Amygdala (tissue), 56 donors: ENCODE measurements at places on chromosomes 5 and 9.

GRCh38 chr5:135476615-135477581, 24.7 kb upstream of the TIFAB start:
- DNase-seq = no peak

DNA sequence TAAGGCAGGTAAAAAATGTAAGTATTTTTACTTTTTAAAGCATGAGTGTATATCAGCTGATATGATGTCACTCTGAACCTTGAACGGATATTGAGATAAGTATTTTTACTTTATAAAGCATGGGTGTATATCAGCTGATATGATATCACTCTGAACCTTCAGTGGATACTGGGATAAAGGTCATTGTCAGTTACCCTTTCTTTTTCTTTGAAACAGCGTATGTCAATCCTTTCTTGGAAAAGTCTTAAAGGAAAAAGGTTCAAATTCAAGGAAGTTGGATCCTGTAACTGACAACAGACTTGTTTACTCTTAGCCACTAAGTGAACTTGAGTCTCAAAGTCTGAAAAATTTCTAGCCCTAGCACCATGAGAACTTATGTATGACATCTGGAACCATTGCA, 61.7 kb upstream of the IFNK start:
- no peak for DNase-seq

DNA sequence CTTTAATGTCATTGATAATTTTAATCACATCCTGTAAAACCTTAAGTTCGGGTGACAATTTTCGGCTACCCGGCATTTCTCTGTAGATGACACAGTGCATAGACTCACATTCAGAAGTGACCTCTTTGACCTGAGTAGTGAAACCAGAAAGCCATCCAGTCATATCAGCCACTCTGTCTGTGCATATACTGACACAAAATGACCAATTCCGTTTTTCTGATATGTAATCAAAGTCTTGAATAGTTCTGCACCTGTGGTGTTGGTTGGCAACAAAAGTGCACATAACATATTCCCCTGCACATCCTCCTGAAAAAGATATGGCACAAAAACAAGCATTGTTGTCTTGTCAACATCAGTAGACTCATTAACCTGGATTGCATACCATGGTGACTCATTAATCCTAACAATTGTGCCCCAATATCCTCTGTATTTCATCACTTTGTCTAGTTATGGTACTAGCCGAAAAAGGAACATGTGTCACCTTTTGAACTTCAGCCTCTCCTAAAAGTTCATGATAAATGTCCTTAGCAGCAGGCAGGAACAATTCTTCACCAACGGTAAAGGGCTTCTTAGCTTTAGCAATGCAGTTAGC, 4.6 kb upstream of the HNRNPA0 start:
- no peak for DNase-seq

DNA sequence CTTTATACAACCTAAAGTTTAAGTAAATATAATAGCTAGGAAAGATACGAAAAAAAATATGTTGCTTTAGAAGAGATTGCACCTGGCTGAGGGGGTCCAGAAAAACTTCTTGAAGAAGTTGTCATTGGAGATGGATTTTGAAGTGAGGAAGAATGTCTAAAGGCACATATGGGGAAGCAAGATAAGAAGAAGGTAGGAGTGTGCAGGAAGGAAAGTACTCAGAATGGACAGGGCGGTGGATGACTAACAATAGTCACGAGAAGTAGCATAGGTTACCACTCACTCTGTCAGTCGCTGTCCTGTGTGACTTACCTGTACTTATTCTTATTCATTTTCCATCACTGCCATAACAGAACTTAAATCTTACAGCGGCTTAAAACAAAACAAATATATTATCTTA, 251.6 kb downstream of the GRIA1 start:
- DNase-seq = no peak
